ENCODE measurements at places on chromosomes 2 and 18.

DNA sequence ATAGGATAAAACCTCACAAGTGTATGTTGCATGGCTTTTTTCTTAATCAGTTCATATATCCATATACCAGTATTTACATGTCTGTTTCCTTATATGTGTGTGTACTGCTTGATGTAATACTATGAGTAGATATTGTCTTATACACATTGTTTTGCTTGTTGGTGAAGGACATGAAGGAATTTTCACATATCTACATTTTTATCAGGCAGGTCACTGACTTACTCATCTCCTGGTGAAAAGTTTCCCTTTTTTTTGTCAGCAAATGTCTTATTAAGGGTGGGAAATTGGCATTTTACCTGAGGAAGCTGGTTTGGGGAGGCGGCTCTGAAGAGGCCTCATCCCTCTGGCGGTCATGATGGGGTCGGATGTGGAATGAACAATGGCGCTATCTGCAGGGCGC lies 61.4 kb upstream of the LYPD1 start:
- DNase-seq, result no peak

DNA sequence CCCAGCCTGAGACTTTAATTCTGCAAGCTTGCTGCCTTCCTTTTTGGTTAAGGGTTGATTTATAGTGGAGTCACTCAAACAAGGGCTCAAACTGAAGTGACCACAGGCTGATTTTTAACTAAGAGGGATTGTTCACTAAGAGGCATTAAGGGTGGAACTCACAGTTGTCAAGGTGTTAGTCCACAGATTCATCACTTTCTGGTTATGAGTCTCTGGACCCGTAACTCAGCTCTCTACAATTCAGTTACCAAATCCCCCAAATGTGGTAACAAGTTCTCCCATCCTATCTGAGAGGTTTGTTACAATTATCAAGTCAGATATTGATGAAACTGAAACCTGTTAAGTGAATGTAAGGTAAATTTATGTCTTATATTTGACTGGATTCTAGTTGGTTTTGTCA lies 185.9 kb upstream of the KLHL14 start:
- no peak for DNase-seq

- DNase-seq, result no peak
These were observed 64.7 kb upstream of the SLC8A1 start for GRCh38 chr2:40516604-40517003.

GRCh38 chr2:178512484-178512883 lies 32.2 kb downstream of the PLEKHA3 start:
- no peak for DNase-seq

DNA sequence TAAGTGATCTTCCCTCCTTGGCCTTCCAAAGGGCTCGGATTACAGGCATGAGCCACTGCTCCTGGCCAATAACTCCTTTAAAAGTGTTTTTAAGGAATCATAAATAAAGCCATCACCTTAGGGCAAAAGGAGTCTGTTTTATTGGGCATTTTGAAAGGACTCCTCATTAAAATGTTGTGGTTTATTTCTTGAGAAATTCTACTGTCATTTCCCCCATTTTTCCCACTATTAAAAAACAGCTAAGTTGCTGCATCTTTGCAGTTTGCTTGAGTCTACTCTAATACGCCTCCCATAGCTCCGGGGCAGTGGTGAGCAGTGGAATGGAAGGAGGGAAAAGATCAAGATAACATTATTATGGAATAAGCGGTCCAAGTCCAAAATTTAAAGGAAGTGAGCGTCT lies 293.2 kb downstream of the PIEZO2 start:
- DNase-seq, result no peak

- DNase-seq, result no peak
These were observed 62.1 kb upstream of the ACKR3 start for GRCh38 chr2:236507393-236508085.

- DNase-seq, result no peak
These were observed 85.4 kb downstream of the ARHGEF33 start for GRCh38 chr2:38975042-38975441.

- no peak for DNase-seq
These were observed 60.7 kb downstream of the DGKD start for GRCh38 chr2:233414777-233415570.

DNA sequence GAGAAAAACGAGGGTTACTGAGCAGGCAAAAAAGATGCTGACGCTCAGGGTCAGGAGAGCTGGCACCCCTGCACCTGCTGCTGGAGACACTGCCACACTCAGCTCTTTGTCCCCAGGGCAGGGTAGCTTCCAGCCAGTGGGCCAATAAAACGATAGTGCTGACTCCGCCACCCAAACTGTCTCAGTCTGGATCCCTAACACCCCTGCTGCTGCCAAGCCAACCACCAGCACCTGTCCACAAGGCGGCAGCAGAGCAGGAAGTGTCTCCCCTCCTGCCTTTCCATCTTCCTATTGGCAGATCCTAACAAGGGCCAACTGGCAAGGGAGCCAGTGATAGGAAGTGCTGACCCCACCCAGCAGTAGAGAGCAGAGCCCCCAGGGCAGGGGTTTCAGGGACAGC lies 531.5 kb upstream of the SALL3 start:
- peak; percentile 5 for DNase-seq

DNA sequence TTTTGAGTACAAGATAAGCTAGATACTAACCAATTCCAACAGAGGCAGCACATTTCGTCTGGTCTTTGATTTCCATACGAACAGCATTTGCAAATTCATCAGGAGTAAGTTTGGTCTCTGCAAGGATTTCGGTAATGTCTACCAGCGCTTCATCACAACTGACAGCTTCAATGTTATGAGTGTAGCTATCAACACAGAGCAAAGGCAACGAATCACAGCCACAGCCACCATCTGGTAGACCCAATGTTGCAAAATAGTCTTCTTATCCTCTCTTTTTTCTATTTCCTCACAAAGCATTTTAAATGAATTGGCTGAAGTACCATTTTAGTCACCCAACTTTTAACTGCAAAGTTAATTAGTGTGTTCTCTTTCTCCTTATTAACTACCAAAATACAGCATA lies 68.3 kb downstream of the REV1 start:
- no peak for DNase-seq

GRCh38 chr18:4198956-4199355 lies 256.2 kb downstream of the DLGAP1 start:
- no peak for DNase-seq

DNA sequence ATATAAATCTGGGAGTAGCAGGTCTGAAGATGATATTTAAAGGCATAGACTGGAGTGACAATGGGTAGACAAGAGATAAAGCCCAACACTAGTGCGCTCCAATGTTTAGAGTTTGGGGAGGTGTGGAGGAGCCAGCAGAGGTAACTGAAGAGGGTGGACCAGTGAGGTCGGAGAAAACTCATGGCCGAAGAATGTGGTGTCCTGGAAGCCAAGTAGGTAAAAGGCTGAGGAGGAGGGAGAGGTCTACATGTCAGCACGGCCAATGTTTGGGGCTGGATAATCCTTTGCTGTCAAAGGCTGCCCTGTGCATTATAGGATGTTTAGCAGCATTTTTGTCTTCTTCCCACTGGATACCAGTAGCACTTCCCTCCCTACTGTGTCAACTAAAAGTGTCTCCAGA lies 78.8 kb upstream of the KCNE4 start:
- DNase-seq, result no peak

DNA sequence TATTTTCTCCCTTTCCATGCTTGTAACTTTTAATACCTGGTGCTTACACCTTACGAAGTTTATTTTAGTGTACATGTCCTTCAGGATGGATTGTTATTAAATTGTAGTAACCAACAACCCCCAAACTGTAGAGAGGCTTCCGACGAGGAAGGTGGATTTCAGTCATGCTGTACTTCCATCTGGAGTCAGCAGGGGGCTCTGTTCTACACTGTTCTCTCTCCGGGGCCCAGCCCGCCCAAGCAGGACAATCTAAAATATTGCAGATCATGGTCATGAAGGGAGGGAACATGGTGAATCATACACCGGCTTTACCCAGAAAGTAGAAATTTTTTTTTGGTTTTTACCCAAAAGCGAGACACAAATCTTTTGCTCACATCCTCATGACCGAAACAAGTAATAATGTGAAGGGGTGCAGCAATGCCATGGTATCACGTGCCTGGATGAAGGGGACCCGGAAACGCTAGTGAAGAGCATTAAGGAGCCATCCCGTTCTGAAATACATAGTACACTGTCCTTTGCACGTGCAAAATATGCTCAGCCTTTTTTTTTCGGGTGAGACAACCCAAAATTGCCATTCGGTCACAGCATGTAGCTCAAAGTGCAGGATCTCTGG lies 884.8 kb downstream of the EPHA4 start:
- peak; percentile 59 for DNase-seq

DNA sequence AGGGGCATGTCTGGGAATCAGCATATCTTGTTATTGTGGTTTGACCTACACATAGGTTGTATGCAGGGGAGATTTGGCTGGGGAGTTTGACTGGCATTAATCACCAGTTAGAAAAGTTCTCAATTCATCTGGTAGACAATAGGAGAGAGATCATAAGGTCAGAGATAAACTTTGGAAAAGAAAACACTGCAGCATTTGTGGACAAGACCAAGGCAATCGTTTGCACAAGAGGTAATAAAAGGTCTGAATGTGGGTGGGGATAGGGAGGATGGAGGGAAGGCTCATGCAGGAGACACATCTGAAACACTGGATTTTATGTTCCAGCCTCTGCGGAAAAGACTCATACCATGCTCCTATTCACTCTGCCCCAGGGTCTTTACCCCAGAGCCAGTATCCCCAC lies 136.9 kb downstream of the MAIP1 start:
- no peak for DNase-seq

DNA sequence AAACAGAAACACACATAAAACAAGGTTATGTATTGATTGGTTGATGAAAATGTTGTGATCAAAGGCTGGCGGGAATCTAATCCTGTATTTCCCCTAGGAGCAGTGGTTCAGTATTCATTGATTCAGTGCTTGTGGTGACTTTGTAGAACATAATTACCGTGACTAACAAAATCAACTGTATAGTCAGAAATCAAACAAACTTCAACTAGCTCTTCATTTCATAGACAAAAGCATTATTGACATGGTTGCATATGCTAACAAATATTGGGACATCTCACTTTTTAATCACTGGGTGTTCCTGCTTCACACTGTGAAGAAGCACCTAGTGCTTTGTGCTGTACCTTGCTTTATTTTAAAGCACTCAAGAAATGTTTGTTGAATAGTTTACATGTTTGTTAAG lies 41.4 kb downstream of the USP14 start:
- DNase-seq, result peak; percentile 75

DNA sequence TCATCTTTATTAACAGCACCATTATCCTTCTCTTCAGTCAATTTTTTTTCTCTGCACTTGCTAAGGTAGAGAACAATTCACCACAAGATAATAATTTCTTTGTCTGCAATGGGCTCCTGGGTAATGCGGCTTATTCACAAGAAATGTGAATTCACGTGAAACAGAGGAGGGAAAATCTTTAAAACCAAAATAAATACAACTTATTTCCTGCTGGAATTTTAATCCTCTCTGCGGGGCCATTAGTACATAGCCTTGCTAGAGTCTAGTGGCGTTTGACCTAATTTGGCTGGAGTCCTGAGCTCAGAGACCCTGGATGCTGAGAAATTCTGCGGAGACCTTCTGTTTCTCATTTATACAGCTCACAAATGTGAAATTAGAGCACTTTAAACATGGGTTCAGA lies 319.3 kb upstream of the MMADHC start:
- DNase-seq, result no peak

GRCh38 chr2:68653034-68653433 lies 9.7 kb downstream of the PROKR1 start:
- no peak for DNase-seq

- DNase-seq, result no peak
These were observed 79.2 kb downstream of the BIN1 start for GRCh38 chr2:127027715-127028114.

DNA sequence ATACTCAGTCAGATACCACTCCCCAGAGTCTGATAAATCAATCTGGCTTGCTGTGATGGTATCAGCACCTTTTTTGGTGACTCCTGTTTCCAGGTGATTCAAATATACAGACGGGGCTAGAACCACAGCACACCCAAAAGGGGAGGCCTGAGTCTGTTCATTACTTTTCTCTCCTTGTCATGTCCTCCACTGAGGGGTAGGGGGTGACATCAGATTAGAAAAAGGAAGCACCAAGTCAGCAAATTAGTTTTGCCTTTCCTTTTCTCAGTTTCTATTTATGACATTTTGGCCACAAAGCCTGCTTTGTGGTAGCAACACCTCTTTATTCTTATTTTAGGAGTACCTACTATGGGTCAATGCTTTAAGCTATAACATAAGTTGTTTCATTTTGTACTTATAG lies 127.4 kb downstream of the CCDC102B start:
- DNase-seq, result peak; percentile 37

DNA sequence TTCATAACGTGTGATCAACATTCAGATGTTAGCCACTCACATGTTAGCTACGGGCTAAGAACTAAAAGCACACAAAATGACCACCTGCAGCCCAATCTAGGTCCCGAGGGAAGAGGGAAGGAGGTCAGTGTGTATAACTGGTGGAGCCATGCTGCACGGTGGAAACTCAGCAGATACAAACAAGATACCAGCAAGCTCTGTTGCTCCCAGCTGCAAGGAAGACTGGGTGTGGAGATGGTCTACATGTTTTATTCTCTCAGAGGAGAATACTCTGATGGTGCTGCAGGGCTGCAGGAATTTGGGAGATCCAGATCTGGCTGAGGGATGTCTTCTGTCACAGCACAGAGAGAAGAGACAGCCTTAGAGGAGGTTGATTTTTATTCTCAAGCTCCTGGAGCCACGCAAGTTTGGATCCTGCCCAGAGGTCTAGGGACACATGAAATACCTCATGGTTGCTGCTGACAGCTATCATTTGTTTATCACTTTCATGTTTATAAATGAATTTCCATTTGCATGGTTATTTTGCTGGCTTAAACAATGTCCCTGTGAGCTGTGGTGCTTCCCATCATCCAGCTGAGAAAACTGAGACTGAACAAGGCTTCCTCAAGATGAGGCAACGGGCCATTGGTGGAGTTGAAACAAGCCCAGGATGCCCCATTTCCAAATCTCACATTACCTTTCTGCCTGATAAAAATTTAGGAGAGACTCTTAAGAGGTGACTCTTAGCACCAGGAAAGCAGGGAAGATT lies 30.9 kb downstream of the RNF144A start:
- DNase-seq, result no peak

- DNase-seq, result no peak
These were observed 43.7 kb upstream of the COX7A2L start for GRCh38 chr2:42404676-42405075.

DNA sequence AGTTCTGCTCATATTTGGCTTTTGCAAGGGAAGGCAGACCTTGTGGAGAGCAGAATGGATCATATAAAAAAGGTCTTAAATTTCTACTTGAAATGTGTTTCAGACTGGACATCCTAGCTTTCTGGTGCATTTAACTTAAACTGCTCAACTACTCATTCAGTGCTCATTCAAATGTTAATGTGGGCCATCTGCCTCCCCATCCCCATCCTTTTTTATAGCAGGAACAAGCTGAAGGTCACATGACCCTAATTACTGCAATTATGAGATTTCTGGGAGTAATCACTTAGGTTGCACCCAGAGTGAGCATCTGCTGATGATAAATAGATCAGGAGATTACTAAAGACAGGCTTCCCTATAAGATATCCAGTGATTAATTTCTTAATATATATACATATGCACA lies 96.1 kb downstream of the MAP2 start:
- peak; percentile 81 for DNase-seq

GRCh38 chr2:210687786-210688470 lies 131.5 kb downstream of the CPS1 start:
- DNase-seq, result no peak

- no peak for DNase-seq
These were observed 4.5 kb downstream of the SEMA4F start for GRCh38 chr2:74658516-74658915.

GRCh38 chr18:11943551-11943950 lies 35.4 kb upstream of the MPPE1 start:
- no peak for DNase-seq

All from NCI-H2081 (cell line).